ENCODE measurements at places on chromosomes 13 and 19. TPM values are rescaled to one million over a fixed set of nuclear protein-coding genes. Genes with fewer than 3 reads are reported as not detected.

EDDM13 gene
- 0.67 TPM for total RNA-seq

- no peak for DNase-seq
Measured at GRCh38 chr13:59493436-59493965, 670.2 kb downstream of the DIAPH3 start.

DNA sequence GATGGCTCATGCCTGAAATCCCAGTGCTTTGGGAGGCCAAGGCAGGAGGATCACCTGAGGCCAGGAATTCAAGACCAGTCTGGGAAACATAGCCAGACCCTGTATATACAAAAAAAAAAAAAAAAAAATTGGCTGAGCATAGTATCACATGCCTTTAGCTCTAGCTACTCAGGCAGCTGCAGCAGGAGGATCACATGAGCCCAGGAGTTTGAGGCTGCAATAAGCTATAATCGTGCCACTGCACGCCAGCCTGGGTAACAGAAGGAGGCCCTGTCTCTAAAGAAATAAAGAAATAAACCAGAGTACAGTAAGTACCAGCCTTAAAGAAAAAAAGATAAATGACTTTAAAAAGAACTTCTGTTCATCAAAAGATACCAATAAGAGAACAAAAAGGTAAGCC is 52.9 kb downstream of the FAM124A start:
- no peak for DNase-seq

GRCh38 chr13:31631071-31631470 is 108.3 kb upstream of the RXFP2 start:
- no peak for DNase-seq

ZNF737 gene
- total RNA-seq: 16.3 TPM

ERCC2 gene
- 20.4 TPM for total RNA-seq

GRCh38 chr13:27406178-27406939 is 18.1 kb upstream of the GTF3A start:
- DNase-seq: peak; percentile 48

DNA sequence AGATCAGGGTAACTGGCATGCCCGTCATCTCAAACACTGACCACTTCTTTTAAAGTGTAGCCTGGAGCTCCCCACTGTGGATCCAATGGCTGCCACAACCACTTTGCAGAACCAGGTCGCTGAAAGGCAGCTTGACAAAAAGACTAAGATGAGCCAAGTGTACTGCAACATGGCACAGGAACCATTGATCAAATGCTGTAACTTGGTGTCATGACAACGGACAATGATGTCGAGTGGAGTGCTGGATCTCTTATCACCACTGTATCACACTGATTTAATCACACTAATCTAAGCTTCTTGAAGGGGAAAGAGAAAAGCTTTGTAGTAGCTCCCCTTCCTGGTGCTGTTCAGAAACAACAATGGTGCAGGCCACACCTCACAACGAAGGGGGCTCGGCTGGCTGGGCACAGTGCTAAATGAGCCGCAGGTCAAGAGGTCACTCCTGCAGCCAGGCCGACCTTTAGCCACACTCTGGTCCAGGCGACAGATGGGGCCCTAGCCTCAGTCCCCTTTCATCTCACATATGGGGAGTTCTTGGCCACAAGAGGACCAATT is 2.2 kb upstream of the TNFRSF19 start:
- DNase-seq: no peak

GRCh38 chr19:13100031-13100588 is 2.5 kb downstream of the LYL1 start:
- DNase-seq: peak; percentile 82

DNA sequence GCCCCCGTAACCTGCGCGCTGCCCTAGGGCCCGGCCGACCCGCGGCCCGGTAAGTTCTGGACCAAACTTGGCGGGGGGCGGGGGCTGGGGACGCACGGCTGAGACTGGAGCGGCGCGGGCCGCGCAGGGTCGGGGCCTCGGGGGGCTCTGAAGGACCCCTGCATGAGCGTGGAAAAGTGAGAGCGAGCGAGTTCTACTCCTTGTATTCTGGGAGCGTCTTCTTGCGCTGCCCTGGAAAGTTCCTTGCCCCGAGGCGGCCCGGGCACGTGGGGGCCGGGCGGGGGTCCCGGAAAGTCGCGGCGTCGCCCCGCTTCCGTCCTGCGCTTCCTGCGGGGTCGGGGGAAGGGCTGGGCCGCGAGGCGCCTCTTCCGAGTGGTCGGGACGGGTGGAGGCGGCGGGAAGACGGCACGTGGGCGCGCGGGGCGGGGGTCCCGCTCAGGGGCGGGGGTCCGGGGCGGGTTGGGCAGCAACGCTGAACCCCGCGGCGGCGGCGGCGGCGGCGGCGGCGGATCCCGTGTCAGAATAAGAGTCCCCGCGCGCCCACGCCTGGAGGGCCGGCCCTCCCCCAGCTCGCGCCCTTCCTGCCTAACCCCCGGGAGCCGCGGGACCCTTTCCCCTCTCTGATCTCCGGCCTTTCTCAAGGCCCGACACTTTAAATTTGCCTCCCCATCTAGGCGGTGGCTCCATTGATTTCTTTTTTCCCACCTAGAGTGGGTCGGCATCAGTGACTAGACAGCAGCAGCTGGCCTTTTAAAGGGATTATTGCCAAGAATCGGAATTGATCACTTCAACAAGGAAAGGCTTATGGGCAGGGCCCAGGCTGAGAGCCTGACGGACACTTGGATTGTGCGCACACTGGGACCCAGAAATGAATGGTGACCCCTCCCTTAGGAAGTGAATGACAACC is 749 bp downstream of the GATAD2A start:
- DNase-seq: peak; percentile 79

DNA sequence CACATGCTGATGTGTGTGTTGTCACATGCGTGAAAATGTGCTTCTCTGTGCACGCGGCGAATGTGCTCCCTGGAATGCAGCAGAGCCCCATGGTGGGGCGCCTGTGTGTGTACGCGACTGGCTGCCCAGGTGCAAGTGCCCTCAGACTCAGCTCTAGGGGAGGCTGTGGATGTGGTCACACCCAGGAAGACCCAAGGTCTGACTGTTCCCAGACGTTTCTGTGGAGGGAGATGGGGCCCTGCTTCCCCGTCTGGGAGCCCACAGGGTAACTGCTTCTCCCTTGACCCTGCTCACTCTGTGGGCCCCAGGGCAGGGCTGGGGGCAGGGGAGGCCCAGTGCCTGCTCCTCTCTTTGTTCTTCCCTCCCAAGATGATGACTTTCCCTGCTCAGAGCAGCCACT is 7.9 kb upstream of the UQCR11 start:
- DNase-seq: no peak

DNA sequence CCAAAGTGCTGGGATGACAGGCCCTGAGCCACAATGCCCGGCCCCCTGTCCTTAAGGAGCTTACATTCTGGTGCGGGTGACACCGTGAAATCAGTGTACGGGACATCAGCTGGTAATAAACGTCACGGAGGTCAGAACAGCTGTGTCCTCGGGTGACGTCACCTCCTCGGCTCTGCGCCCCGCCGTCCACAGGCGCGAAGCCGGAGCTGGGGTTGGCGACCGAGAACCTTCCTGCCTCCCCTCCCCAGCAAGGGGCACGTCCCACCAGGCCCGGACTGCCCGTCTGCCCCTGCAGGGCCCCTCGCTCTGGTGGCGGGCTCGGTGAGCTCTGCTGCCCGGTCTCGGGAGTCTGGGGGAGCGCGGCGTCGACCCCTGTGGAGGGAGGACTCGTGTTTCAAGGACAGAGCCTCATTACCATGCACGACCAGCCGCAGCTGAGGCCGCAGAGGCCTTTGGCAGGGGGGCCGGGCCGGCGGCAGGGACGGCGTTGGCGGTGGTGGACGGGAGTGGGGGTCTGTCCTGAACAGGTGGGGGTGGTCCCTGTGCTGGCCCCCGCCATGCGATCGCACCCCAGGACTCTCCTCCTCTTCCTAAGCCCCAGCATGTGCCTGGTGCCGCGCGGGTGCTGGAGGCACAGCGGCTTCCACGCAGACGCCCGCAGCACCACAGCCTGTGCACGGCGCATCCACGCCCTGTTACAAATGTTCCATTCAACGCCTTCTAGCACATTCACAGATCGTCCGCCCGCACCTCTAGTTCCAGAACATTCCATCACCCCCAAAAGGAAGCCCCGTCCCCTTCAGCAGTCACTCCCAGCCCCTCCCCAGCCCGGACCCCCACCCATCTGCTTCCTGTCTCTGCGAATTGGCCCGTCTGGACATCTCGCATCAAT is 5.4 kb downstream of the LINGO3 start:
- no peak for DNase-seq

ZNF865 gene
- 12.9 TPM for total RNA-seq

GRCh38 chr13:99528547-99528946 is 27.3 kb downstream of the TM9SF2 start:
- no peak for DNase-seq

GRCh38 chr13:39565036-39565949 is 37.7 kb downstream of the LHFPL6 start:
- DNase-seq: no peak

USHBP1 gene
- total RNA-seq: 0.19 TPM

FARSA gene
- 70.4 TPM for total RNA-seq

- peak; percentile 65 for DNase-seq
Measured at GRCh38 chr19:15464394-15465385, at the start of gene RASAL3. Gene RASAL3 (minus strand): TSS chr19:15464544. CDS start chr19:15464358, 186 bp downstream.

DNA sequence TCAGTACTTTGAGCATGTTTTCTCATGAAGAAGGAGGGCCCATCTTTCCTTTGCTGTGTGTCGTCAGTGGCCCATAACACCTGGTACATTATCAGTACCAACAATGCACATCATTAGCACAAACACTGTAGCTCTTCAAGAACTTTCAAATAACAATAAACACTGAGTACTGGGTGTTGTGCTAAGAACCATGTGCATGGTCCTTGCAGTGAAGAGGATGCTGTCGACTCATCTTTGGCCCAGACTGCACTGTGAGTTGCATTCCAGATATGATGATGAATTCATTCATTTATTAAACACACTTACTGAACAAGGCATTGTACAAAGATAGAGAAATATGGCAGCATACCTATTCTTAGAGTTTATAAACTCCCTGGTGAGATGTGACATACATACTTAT is 55.8 kb downstream of the FLT3 start:
- no peak for DNase-seq

TNNI3 gene
- total RNA-seq: 0.91 TPM

- DNase-seq: no peak
Measured at GRCh38 chr13:109567315-109567714, 219.1 kb downstream of the IRS2 start.

DNA sequence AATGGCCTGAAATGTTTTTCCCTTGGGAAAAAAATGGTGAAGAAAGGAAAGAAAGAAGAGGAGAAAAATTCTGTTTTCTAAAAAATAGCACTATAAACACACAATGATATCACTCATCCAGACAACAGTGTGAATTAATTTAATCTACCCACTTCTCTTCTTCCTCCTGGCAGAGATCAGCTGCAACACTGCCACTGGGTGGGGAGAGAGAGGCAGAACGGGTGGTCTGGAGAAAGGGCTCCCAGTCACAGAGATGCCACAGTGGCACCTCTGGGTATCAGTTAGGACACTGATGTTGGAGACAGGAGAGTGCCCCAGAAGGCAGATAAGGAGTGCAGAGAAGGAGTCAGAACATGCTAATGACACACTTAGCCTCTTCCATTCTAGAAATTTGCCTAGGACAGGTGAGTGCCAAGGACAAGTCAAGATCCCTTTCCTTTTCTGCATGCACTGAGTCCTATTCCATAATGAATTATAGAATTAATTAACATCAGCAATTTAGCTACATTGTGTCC is 168.6 kb downstream of the SUCLA2 start:
- no peak for DNase-seq

All from activated T-cell treated with anti-CD3 and anti-CD28 coated beads, Interleukin-2, amount 50 U/mL, for 72 hours (primary cell).